AG04450 (cell line): ENCODE measurements at places on chromosomes 6 and 20.

DNA sequence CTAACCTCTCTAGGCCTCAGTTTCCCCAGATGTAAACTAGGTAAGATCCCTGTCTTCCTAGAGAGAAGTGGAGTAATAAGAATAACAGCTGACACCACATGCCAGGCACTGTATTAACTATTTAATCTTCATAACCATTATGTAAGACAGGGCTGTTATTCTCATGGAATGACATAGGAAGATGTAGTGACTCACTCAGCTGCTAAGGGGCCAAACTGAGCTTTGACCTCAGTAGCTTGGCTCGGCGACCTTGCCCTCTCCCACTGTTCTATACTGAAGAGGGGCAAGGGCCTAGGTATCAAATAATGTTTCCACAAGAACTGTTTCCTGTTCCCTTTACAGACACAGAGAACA lies 2.9 kb upstream of the MDGA1 start:
- DNase-seq: no peak

- DNase-seq: no peak
Observed at GRCh38 chr20:54468082-54468481, 7.3 kb upstream of the DOK5 start.

GRCh38 chr6:110296241-110297025 lies 61.7 kb downstream of the METTL24 start:
- DNase-seq: no peak

DNA sequence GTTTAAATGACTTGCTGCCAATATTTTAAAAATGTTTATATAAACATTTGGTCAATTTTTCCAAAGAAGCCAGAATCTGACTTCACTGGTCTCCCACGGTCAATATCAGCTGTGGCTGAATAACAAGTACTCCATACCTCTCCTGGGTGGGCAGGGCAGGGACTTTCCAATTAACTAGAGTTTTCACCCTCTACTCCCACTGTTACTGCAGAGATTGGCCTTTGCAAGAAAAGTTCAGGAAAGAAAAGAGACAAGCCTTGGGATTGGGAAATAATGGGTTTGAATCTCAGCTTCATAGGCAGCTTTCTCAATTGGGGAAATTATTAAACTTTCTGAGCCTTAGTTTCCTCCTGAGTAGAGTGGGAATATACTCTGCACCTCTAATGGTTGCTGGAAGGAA lies 236.9 kb downstream of the PRL start:
- DNase-seq: no peak

- DNase-seq: no peak
Observed at GRCh38 chr6:161271343-161272030, 2.4 kb downstream of the AGPAT4 start.

DNA sequence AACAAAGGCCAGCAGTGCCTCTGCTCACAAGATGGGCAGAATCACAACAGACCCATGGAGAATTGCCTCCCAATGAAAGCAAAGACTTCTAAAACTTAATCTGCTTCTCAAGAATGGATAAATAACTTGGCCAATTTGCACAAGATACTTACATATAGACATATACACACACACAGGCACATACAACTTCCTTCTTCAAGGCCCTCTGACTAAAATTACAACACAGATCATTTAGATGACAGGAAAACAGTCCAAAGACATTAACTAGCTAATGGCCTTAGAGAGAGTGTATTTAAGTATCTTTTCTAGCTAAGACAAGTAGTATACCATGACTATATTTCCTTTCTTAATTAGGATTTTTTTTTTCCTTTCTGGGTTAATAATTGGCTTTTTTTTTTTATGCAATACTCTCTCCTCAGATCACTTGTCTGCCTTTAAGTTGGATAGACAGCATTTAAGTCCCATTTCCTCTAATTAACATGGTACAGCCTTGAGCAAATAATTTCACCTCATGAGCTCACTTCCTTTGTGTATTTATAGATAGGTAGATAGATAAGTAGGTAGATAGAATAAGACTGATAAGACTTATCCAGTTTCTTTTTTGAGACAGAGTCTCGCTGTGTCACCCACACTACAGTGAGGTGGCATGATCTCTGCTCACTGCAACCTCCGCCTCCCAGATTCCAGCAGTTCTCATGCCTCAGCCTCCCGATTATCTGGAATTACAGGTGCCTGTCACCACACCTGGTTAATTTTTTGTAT lies 70.0 kb downstream of the NRSN1 start:
- DNase-seq: no peak
